ENCODE measurements at places on chromosomes 4 and X. TPM values are rescaled to one million over a fixed set of nuclear protein-coding genes. Genes with fewer than 3 reads are reported as not detected.

The CISD2 gene
- 76.4 TPM for total RNA-seq

The RTL3 gene
- not detected for total RNA-seq

The H2BW2 gene
- not detected for total RNA-seq

The SCD5 gene
- total RNA-seq = 24.2 TPM

The IL1RAPL1 gene
- total RNA-seq = 0.53 TPM

The EIF2S3 gene
- total RNA-seq = 410 TPM

The CENPI gene
- 20.8 TPM for total RNA-seq

The VCX3B gene
- total RNA-seq = not detected

The CENPVL2 gene
- not detected for total RNA-seq

Measured in SK-MEL-5 (cell line).